GM23248 (cell line): ENCODE measurements at places on chromosomes 5 and 9.

DNA sequence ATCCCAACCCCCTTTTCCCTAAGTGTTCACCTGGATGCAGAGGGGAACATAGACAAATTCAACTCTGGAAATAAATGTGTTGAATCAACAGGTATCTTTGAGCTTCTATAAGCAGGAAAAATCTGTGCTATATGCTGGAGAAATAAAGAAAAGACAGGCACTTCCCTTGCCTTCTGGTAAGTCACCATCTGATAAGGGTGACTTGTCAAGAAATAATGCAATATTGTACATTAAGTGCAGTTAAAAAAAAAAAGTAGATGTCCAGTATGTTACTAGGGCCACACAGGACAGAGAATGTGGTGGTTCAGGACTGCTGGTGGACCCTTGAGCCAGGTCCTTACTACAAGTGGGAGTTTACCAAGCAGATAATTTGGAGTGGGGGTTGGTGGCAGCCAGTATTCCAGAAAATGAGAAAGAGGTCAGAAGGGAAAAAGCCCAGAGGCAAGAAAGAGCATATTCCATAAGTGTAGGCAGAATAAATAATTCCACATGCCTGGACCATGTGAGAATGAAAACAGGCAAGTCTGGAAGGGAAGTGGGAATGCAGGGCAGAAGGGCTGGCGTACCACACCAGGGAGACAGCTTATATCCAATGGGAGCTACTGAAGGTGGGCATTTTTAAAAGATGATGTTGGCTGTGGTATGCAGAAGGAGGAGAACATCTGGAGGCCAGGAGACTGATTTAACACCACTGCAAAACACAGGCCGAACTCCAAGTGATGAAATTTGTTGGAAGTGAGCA, 209.9 kb downstream of the SEMA5A start:
- DNase-seq: no peak

GRCh38 chr5:1401536-1402138, 43.6 kb downstream of the SLC6A3 start:
- no peak for DNase-seq

- DNase-seq: no peak
Measured at GRCh38 chr9:99020786-99021436, 77.2 kb downstream of the COL15A1 start.

GRCh38 chr5:107937651-107938355, 267.1 kb upstream of the EFNA5 start:
- no peak for DNase-seq

DNA sequence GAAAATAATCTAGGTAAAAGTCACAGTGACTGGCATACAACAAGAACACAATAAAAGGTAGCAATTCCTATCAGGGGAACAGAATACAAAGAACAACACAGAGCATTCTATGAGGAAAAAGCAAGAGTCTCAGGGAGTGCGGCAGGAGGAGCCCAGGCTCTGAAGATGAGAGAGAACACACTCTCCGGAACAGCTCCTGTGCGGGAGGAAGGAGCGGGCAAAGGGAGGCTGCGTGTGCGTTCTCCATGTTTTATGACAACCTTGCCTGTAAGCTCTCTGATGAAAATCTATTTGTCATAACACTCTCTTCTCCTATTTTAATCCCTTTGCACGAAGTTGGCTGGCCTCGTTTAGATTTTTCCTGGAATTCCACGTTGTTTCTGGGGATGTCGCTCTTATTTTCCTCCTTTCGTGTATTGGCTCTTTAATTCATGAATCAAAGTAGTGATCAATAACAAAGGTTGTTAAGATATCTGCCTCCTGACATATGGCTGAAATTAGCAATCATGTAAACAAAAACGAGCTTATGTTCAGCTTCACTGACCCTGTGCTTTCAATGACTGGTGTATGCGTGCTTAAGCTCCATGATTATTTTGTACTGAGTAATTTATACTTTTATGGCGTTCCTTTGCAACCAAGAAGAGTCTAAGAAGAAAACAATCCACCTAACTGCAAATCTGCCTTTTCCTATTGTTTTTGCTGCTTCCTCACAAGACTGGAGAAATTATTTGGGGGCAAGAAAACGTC, 109.5 kb downstream of the MYO10 start:
- peak; percentile 53 for DNase-seq

GRCh38 chr5:120734033-120734432, 269.9 kb downstream of the PRR16 start:
- DNase-seq: peak; percentile 16

GRCh38 chr9:101737705-101738565, 512 bp downstream of the GRIN3A start:
- peak; percentile 27 for DNase-seq

DNA sequence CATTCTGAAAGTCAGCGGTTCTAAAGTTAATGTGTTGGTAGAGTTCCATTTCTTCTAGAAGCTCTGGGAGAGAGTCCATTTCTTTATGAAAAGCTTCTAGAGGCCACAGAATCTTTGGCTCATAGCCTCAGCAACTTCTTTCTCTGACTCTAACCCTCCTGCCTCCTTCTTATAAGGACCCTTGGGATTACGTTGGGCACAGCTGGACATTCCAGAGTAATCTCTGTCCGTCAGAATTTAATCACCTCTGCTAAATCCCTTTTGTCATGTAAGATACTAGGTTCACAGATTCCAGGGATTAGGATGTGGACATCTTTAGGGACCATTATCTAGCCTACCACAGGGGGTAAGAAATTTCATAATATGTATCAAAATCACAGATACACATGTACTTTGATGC, 22.6 kb upstream of the ANKDD1B start:
- DNase-seq: no peak

GRCh38 chr9:124284940-124285441, 27.2 kb downstream of the NEK6 start:
- peak; percentile 40 for DNase-seq

DNA sequence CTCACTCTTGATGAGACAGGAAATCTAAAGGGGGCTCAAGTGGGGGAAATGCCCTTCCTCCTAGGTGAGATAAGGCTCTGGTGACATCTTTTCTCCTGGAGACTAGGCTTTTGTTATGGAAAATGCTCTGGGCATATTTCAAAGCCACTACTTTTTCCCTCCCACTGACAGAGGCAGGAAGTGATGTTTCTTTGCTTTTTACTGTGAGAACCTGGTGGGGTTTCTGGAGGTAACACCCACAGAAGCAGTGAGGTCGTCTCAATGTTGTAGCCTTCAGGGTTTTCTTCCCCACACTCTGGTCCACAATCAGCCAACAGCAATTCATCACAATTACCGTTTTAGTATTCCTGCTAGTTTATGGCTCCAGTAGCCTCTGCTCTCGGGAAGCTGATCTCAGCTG, 41.4 kb upstream of the FAM240B start:
- no peak for DNase-seq

DNA sequence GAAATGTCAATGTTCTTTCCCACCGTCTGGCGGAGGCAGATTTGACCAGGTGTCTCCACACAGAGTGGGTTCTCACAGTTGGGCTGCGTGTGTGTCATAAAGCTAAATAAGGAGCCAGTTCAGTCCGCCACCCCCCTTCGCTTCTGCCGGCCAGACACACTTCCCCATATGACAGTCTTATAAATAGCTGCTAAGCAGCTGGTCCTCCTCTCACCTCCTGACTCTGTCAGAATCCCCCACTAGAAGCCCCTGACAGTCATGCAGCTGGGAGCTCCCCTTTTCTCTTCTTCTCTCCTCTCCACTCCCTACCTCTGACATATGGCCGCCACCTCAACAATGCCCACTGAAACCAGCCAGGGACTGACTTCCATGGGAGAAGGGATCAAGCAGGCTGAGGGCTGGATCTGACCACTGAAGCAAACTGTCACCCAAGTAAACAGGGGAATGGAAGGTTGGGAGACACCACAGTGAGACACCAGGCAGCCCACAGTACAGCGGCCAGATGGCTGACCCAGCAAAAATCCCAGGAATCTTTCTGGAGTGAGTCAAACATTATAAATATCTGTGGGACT, 141.9 kb upstream of the EFNA5 start:
- peak; percentile 77 for DNase-seq

DNA sequence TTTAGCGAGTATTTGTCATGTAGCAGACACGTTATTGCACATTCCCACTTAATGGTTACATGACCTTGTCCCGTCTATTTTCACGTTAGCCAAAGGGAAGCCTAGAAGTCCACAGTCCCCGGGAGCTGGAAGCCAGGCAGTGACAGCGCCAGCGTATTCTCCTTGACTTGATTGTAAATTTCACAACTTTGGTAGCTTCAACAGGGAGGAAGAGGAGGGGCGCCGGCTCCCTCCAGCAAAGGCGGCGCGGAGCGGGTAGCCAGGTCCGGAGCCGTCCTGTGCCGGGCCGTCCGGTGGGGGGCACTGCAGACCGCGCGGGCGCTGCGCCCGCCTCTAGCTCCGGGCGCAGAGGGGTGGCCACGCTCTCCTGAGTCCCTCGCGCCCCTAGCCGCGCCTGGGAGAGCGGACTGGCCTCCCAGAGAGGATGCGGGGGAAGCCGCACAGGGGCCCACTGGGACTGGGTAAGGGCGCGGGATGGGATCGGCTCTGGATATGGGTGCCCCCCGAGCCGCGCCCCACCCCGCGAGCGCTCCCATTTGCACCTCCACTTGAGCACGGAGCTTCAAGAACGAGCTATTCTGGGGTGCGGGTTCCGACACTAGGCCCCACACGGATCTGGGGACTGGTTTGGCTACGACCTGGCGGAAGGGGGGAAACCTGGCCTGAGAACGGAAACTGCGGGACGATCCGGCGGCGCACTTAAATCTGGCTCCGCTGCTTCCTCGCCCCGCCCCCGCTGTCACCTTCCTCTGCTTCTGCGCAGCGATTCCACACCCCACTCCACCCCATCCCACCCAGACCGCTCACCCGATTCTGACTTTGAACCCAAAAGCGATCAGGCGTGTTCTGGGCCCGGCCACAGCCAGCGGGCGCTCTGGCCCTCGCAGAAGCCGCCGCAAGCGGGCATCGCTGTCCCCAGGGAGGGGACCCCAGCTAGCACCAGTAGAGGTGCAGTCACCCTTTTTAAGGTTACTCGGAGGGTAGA, 23.8 kb downstream of the KLF4 start:
- peak; percentile 88 for DNase-seq

DNA sequence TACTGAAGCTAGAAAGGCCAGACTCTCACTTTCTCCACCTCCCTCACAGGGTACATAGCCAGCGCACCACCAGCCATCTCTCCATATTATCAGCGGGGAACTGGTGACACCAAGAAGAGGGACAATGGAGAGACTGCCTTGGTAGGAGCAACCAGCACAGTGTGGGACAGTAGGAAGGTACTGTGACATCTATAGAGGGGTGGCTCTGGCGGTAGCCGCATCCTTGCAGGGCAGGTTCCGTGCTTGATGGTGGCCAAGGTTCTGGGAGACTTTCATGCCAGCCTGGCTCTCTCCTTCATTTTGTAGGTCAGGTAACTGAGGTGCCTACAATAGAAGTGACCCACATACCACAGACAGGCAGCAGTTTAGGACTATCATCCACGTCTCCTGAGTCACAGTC, 65.5 kb upstream of the SMIM23 start:
- no peak for DNase-seq

DNA sequence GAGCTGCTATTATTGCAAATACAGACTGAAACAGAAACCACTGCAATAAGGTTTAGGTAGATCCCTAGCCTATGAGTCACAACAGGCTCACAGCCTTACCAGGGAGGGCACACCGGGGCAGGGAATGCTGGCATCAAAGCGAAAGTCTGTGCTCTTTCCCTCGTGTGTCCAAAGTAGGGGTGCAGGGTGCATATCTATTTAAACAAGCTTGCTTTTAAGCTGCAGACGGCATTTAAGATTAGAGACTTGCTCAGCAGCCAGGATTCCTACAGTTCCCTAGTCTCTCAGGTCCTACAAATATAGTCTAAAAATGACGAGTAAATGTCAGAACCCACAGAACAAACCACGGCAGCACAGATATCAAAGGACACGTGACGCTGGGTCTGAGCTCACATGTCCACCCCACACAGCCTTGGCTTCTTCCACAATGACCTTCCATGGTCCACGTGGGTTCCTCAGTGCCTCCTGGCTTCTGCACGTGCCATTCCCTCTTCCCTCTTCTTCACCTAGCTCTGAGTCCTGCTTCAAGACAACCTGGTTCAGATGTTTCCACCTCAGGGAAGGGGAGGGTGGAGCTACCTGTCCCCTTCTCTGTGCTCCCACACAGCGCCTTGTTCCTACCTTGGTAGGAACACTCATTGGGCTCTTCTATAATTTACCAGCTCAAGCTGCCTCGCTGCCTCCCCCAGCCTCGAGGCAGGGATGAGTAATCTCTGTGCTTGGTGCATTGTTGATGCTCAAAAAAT, 193.2 kb downstream of the MAPKAP1 start:
- DNase-seq: peak; percentile 78

GRCh38 chr5:152942633-152943336, 537.7 kb upstream of the NMUR2 start:
- no peak for DNase-seq

GRCh38 chr5:158812408-158812807, 287.3 kb downstream of the EBF1 start:
- no peak for DNase-seq

DNA sequence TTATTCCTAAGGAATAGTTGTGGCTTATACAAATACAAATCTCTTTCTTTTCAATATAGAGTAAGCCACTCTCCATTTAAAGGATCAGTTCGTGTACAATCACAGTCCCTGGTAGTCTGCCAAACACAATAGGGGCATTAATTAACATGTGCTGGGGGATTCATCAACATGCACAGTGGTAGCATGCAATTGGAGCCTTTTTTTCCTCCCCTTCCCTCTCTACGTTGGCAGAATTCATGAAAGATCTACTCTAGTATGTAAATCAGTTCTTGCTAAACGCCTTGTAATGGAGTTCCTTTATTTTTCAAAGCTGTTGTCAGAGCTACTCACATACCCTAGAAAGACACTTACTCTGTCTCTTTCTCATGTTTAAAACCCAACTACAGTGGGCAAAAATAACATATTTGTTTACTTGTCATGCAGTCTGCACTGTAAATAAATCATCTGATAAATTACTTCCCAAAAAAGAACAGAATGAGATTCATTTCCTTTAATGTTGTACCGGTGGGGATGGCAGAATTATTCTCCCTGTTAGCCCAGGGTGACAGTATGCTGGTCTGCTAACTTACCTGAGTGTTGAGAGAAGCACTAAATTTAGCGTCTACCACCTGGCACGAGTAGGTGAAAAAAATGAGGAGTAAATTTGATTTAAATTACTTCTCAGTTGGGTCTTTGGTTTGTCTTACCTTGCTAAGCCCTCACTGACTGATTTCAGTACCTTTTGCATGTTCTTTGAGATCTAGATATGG, 341.5 kb upstream of the CCNH start:
- DNase-seq: no peak

DNA sequence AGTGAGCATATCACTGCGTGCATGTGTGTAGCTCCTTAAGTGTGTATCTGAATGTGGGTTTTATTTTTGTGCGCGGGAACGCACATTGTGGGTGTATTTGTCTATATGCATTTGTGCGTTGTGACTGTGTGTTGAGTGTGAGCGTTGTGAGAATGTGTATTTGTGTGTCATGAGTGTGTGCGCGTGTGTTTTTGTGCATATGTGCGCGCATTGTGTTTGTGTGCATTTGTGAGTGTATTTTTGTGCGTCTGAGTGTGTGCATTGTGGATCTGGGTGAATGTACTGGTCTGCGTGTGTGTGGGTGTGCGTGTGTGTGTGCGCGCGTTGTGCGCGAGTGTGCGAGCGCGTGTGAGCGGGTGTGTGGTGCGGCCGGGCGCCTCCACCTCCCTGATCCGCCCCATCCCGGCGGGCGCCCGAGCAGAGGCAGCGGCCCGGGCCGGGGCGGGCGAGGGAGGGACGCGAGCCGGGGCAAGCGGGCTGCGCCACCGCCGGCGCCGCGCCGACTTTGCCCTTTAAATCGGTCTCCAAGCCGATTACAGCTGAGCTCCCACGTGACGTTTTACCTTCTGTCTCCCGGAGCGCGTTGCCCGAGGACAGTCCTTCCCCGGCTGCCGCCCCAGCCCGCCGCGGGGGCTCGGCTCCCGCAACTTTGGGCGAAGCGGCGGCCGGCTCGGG, at the start of gene RASGRF2:
Gene RASGRF2, plus strand, starts transcription at position 596 of the 675 bp plus-strand sequence. CDS start 376 bp downstream, outside the sequence.
- peak; percentile 43 for DNase-seq

- no peak for DNase-seq
Measured at GRCh38 chr9:128120061-128120740, 7.3 kb downstream of the PTGES2 start.
